T-helper 1 cell (primary cell): ENCODE measurements at places on chromosomes 4 and X.

- DNase-seq = no peak
Measured at GRCh38 chr4:134089885-134090284, 111.7 kb downstream of the PABPC4L start.

DNA sequence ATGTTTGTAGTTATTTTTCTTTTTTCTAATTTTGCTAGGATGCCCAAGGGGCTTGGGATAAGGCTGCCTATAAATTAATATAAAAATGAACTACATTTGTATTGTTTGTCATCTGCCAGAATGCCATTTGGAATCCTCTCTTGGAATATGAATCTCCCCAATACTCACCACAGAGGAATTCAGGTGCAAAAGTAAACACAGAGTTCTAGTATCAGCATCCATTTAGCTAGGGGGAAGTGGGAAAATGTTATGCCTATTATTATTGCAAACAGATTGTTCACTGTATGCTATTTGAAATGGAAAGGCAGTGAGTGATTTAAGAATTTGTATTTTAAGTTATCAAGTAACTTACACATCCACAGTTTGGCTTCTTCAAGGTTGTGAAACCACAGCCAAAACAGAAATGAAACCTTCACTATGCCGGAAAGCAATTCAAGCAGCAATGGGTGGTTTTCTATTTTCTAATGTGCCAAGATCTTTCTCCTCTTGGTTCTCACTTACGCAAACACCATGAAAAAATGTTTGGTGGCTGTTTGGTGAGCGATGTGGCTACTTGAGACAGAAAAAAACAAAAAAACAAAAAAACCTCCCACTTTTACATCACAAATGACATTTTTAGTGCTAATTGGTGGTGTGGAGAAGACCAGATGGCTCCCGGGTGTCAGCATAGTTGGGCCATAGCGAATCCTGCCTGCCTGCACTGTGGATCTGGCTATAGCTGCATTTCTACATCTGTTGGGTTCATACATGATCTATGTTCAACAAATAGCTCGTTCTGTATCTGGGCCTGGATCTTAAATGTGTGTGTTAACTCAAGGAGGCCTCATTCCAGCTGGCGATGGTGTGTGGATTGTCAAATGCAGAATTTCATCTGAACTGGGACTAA, 200.8 kb upstream of the GIMD1 start:
- DNase-seq = no peak

GRCh38 chr4:106269711-106270110, 46.3 kb downstream of the TBCK start:
- DNase-seq = no peak

DNA sequence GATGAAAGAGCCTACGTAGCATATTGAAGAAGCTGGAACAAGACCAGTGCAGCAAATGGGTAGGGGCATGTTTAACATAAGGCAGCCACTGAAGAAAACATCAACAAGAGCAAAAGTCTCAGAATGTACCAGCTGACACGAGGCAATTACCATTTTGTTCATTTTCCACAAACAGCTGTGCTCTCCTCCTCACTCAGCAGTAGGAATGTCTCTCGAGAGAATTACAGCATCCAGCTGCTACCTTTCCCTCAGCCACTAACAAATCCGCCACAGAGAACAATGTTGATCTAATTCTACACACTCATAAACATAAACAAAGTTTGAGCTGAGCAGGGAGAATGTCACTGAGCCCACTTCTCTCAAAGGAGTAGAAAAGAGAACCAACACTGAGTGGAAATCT, 68.0 kb downstream of the OPHN1 start:
- no peak for DNase-seq

DNA sequence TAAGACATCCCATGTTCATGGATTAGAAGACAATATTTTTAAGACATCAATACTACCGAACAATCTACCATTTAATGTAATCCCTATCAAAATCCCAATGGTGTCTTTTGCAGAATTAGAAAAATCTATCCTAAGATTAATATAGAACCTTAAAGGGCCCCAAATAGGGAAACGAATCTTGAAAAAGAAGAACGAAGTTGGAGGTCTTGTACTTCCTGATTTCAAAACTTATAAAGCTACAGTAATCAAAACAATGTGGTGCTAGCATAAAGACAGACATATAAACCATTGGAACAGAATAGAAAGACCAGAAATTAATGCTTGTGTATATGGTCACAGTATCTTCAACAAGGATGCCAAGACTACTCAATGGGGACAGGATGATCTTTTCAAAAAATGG, 42.0 kb downstream of the CENPE start:
- no peak for DNase-seq

DNA sequence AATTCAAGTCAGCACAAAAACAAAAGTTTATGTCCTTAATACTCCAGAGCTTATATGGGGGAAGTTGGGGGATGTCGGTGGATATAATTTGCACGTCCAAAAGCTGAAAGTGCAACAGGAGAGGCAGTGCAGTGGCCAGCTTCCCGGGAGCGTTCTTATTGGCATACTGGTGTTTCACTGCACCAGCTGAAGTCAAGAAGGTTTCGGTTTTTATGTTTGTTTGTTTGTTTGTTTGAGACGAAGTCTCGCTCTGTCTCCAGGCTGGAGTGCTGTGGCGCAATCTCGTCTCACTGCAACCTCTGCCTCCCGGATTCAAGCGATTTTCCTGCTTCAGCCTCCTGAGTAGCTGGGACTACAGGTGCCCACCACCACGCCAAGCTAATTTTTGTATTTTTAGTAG, 28.6 kb upstream of the TLR3 start:
- no peak for DNase-seq

- DNase-seq = no peak
Measured at GRCh38 chrX:2468261-2469195, 32.2 kb downstream of the DHRSX start.

GRCh38 chrX:143429811-143430210, 87.5 kb downstream of the SPANXN3 start:
- DNase-seq = no peak

DNA sequence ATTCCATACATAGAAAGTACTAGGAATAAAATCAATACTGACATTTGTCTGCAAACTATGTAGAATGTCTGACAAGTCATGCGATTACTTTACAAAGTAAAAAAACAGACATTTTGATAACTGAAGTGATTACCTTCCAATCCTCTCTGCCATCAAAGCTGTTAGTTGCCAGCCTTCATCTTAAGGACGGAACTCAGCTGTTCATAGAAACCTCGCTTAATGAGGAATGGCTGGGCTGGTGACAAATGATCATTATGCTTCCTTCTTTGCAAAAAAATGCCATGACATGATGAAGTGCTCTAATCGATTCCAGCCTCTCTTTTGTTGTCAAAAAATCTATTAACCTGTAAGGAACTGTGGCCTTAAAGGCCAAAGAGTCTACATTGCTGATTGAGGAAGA, 1214.9 kb upstream of the IGFBP7 start:
- DNase-seq = no peak

GRCh38 chr4:40254608-40255392, 58.0 kb downstream of the RHOH start:
- peak; percentile 71 for DNase-seq

DNA sequence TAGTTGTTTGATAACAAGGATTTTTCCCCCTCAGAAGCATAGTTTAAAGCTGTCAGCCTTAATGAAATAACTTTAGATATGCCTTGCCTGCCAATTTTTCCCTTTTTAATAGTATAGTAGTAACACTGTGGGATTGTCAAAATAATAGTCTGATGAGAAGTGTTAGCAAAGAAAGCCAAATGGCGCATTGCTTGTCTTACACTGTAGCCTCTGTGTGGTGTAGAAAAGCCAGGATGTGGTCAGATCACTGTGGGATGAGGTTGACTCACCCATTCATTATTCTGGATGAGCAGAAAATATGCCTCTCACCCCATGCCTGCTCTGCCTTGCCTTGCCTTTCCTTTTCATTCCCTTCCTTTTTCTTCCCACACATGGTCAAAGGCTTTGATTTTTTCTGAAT, 257.8 kb upstream of the NRK start:
- no peak for DNase-seq

- DNase-seq = no peak
Measured at GRCh38 chr4:131459430-131460101, 1689.5 kb upstream of the PCDH10 start.

DNA sequence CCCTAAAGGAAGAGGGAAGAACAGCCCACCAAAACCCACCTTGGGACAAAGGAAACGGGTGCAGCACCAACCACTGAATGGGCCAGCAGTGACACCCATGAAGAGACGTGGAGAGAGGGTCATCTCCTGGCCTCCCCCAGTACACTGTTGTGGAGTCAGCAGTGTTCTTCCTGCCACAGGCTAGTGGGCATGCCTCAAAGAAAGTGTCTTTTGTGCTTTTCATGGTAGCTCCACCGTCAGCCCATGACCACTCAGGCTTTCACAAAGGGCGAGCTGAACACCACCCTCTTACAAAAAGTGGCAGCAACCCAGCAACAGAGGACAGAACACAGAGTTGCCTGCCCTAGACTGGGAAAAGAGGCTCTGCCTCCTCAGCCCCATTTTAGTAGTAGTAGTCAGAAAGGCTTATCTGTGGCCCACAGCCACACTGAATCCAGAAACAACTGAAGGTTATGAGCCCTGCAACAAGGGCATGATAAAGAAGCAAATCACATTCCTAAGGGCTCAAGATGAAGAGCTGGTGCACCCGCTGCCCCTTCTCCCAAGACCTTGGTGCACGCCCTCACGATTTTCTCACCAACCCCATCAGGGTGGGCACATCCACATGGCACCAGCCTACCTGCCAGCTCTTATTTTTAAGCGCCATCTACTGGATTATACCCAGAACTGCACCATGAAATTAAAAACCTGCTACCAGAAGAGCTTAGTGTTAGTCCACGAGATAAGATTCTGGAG, 53.1 kb downstream of the RAB28 start:
- no peak for DNase-seq

DNA sequence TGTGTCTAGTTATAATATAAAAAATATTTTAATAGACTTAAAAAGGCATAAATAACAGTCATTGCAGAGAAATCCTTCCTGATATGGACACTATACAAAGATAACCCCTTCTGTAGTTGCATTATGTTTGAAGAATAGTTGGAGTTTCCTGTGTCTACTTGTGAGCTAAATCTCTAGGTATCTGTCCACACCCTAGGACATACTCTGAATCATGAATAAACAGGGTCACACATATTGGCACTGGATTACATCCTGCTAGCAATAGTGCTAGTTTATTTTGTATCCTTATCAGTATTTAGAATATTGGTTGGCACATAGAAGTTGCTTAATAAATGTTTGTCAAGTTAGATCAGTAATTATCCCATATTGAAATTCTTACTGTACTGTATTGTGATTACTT, 173.9 kb downstream of the GRXCR1 start:
- no peak for DNase-seq
